ENCODE measurements at places on chromosomes 7 and 10.

DNA sequence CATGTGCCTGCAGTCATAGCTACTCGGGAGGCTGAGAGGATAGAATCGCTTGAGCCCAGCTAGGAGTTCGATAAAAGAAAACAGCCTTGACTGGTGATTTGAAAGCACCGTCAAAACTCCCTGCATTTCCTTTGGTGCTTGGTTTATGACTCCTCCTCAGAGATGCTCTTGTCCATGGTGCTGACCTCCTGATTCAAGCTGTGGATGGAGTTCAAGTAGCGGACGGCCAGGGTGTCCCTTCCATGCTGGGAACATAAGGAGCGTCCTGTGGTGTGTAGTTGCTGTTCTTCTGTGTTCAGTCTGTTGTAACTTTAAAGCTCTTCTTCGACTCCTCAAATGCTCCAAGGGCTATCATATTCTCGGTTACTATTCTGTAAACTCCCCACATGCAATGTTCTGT lies 382.5 kb upstream of the KIAA1217 start:
- no peak for DNase-seq

- no peak for DNase-seq
Measured at GRCh38 chr7:12954380-12955033, 267.1 kb downstream of the ARL4A start.

DNA sequence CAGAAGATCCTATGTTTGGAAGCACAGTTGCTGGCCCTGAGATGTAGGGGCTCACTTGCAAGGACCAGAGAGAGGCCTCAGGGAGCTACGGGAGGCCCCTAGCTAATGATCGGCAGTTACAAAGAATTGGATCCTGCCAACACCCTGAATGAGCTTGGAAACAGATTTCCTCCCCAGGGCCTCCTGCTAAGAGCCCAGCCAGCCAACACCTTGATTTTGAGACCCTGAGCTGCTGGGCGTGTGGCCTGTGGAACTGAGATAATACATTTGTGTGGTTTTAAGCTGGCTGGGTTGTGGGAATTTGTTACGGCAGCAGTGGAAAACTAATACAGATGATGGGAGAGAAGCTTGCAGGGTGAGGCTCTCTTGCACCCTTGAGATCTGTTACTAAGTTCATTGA lies 3.9 kb downstream of the DOCK1 start:
- DNase-seq: no peak

GRCh38 chr10:3074145-3074665 lies 6.9 kb downstream of the PFKP start:
- DNase-seq: no peak

- no peak for DNase-seq
Measured at GRCh38 chr7:123714296-123715080, 34.3 kb downstream of the WASL start.

GRCh38 chr7:95279417-95279816 lies 44.9 kb downstream of the PON1 start:
- DNase-seq: no peak

- DNase-seq: no peak
Measured at GRCh38 chr10:44971935-44972757, 6.5 kb downstream of the DEPP1 start.

GRCh38 chr7:105790996-105791395 lies 85.4 kb downstream of the ATXN7L1 start:
- no peak for DNase-seq

- no peak for DNase-seq
Measured at GRCh38 chr10:1732564-1732996, 4.7 kb downstream of the ADARB2 start.

DNA sequence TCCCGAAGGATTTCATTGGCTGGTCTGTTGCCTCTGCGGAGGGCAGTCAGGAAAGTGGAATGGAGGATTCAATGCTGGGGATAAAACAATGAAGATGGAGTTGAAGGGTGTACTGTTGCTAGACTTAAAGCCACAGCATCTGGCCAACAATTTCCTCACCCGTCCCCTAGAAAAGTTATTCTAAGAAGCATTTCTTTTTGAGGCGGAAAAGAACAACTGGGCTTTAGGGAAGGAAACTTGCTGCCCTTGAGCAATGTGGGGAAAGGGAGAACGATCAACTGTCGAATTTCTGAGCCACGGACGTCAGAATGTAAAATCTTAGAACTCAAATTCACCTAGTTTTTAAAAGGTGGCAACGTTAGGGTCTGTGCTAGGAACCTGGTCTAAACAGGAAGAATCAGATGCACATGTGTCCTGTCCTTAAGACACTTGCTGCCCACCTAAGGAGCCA lies 664 bp downstream of the FMC1 start:
- DNase-seq: no peak

DNA sequence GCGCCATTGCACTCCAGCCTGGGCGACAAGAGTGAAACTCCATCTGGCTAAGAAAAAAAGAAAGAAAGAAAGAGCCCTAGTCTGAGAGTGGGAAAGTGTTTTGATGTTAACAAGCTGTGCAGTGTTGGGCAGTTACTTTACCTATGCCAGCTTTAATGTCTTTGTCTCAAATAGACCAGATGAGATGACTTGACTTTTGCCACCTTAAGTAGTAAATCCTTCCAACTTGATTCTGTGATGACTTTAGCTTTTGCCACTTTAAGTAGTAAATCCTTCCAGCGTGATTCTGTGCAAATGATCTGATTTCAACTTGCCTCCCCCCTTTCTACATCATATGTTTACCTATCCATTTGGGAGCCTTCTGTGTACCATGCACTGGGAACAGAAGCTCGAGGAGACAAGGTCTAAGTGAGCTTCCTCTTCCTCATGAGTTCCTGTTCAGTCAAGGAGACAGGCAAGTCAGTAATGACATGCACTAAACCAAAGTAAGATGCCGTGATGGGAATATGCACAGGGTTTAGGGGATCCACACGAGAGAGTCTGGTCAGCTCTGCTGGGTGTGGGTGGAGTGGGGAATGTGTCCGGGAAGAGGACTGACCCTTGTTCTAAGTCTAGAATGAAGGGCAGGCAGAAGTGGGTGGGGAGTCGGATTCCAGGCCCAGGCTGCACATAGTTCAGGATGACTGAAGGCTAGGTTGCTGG lies 17.2 kb downstream of the INPP5F start:
- no peak for DNase-seq

DNA sequence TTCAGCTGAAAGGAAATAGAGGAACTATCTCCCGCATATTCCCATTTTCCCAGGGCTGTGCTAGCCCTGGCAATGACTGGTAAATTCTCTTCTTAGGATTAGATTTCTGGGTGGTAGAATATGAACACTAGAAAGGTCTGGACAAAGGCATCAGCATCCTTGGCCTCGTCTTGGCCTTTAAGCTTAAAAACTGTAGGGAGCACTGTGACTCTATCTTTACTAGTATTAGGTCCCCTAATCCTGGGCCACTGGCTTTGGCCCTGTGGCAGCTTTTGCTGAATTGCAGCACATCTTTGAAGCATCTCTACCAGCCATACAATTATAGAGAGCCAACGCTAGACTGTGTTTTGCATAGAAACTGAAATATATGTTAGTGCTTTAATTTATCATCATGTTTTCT lies 41.5 kb upstream of the EBLN1 start:
- no peak for DNase-seq

DNA sequence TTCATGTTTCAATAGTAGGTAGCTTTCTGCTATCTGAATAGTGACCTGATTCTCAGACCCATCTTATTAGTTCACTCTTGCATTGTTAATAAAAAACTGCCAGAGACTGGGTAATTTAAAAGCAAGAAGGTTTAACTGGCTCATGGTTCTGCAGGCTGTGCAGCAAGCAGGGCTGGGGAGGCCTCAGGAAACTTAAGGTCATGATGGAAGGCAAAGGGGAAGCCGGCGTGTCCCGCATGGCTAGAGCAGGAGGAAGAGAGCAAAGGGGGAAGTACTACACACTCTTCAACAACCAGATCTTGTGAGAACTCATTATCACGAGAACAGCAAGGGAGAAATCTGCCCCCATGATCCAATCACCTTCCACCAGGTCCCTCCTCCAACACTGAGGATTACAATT lies 185.2 kb upstream of the PITRM1 start:
- no peak for DNase-seq

DNA sequence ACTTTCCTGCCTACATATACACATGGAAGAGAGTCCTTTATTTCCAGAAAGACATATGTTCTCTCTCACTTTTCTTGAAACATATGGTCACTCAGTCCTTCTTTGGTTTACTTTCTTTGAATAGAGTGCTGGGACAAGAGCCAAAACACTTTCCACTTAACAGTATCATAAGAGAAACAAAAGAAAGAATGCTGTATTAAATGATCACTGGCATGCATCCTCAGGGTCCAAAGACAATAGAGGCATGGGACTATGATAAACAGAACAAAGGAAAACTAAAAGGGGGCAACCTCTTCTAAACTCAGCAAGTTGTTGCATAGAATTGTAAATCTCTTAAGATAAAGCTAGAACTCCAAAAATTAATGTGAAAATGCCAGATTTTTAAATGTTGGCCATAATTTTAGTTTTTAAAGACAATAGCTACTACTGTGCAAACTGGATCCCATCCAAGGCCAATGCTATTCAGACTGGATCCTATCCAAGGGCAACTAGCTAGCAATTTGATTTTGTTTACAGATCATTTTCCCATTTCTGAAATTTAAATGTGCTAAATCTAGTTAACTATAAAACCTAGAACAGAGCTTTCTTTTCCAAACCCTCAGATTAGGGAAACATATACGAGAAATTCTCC lies 687.5 kb downstream of the SORCS3 start:
- DNase-seq: no peak

Data from HS-27A (cell line).